ENCODE measurements at places on chromosomes 5 and 9.

GRCh38 chr5:17058438-17058837, 122.3 kb upstream of the MYO10 start:
- DNase-seq: no peak

GRCh38 chr9:5884191-5884590, 6.5 kb upstream of the MLANA start:
- DNase-seq: no peak

GRCh38 chr5:140882591-140882899, 621 bp downstream of the PCDHA13 start:
- DNase-seq: no peak

- DNase-seq: no peak
These were observed 5.8 kb downstream of the FPGS start for GRCh38 chr9:127808347-127809001.

DNA sequence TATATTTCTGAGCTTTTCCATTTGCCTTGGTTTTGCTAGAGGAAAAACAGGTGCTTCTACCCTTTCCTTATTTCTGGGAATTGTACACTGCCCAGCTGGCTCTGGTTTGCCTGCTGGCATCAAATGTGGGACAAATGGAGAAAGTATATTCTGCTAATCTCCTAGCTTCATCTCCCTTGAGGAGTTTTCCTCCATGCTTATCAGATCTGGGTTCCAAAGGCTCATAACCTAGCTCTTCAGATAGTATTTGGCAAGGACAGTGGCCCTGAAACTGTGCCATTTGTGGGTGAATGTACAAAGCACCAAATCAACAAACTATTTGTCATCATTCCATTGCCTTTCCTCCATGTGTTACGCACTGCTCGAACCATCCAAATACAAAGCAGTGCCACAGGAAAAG, 16.2 kb downstream of the PRLR start:
- DNase-seq: no peak

- no peak for DNase-seq
These were observed 54.4 kb upstream of the CTSL start for GRCh38 chr9:87671478-87671877.

- DNase-seq: no peak
These were observed 33.6 kb downstream of the ATPSCKMT start for GRCh38 chr5:10216107-10216506.

- no peak for DNase-seq
These were observed 36.8 kb downstream of the UGT3A2 start for GRCh38 chr5:36029914-36030313.
